ENCODE measurements at places on chromosomes 2 and 18.

GRCh38 chr2:227207573-227207972 is 43.1 kb downstream of the COL4A3 start:
- DNase-seq, result no peak

DNA sequence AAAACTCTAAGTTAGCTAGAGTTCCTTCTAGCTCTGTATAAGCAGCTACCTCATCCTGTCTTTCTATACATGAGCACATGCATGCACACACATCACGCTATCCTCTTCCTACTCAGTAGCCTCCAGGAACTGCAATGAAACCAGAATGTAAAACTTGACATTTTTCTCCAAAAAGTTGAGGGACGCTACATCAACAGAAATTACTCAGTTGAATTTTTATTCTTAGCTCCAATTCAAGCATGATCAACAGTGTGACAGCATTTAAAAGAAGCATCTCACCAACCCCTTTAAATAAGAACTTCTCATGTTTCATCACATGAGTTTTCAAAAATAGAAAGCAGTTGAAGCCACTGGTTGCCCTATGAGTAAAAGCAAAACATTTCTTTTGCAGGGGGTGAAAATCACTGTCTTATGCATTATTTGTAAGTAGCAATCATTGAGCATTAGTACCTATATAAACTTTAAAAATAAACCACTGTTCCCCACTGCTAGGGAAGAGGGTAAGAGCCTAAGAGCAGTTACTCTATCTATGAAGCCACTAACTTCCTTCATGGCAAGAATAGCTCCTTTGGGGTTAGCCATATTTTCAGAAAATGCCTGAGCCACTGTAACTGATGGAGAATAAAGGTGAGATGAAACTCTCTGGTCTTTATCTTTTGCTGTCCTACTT is 77.9 kb upstream of the ARL5A start:
- no peak for DNase-seq

- DNase-seq, result no peak
Observed at GRCh38 chr18:2573408-2573807, 2.1 kb downstream of the NDC80 start.

DNA sequence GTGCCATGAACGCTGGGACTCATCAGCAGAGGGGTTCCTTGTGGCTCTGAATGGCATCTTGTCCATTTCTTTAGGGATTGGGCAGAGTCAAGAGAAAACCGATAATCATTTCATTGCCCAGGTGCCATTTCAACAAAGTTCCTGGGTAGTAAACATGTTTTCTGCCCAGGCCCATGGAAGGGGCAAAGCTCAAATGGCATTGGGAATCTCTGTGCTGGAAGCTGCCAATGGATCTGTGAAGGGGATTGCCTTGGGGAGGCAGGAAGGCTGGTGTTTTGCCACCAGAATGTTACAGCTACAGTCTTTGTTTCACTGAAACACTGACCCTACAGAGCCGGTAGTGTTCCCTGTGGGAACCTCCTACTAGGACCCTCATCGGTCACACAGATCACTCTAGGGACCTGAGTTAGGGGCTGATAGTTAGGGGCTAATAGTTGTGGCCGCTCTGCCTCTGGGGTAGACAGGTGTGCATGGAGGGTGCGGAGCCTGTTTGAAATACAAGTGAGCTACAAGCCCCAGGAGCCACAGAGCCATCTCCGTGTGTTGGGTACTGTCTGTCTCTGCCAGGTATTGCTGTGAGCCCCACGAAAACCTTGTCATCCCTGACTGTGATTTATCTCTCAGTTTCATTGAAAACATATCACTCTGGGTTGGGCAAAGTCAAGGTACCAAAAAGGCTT is 224.4 kb upstream of the COPS8 start:
- DNase-seq, result no peak

- DNase-seq, result no peak
Observed at GRCh38 chr2:11267931-11268330, 76.5 kb downstream of the ROCK2 start.

DNA sequence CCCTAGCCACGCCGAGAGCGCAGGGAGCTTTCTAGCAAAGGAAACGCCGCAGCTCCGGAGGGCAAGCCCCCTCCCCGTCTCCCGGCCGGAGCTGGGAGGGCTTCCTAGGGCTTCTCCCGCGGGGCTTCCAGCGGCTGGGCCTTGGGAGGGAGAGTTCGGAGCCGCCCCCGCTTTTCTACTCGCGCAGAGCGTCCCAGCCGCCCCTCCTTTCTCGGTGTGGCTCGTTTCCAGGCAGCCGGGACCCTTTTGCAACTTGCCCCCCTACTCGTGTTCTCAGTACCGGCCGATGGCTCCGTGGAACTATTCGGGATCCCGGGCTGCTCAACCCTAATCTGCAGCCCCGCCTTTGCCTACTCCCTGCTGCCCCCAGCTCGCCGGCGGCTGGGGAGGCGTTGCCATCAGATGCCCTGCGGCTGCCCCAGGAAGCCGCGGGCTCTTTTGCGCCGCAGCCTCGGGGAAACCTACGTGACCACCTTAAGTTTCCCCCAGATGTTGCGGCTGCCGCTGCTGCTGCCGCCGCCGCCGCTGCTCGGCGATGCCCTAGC is 1.5 kb upstream of the NR4A2 start:
- peak; percentile 73 for DNase-seq

DNA sequence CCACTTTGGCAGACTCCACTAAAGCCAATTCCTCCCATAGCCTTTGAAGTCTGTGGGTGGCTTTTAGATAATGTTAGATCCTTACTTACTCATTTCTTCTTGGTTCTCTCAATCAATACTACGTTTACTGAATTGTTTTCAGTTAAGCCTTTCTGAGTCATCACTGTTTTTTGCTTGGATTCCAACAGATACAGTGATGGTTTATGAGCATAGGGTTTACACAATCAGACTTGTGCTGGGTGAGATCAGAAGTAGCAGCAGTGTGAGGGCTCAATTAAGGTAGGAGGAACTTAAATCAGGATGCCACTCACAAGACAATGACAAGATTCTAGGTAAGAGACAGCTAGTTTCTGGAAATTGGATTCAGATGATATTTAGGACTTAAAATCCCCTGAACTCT is 297.7 kb upstream of the DOK6 start:
- no peak for DNase-seq

DNA sequence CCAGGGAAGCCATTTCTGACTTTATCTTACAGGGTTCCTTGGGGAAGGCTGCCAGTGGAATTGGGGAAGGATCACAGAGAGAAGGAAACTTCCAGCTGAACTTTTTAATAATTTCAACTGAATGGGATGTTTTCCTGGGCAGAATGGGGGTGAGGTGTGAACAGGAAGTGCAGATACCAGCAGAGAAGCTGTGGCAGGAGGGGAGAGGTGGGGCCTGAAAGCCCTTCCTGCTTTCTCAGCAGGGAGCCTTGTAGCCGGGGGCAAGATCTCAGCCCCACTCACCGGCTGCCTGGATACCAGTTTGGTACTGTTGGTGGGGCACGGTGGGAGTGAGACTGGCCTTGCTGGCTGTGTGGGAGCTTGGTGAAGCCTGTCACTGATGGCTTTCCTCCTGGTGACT is 170.5 kb downstream of the ZBTB7C start:
- no peak for DNase-seq

- no peak for DNase-seq
Observed at GRCh38 chr2:170895023-170895757, 33.9 kb upstream of the GORASP2 start.

GRCh38 chr2:143475041-143475776 is 346.0 kb downstream of the ARHGAP15 start:
- DNase-seq, result no peak

DNA sequence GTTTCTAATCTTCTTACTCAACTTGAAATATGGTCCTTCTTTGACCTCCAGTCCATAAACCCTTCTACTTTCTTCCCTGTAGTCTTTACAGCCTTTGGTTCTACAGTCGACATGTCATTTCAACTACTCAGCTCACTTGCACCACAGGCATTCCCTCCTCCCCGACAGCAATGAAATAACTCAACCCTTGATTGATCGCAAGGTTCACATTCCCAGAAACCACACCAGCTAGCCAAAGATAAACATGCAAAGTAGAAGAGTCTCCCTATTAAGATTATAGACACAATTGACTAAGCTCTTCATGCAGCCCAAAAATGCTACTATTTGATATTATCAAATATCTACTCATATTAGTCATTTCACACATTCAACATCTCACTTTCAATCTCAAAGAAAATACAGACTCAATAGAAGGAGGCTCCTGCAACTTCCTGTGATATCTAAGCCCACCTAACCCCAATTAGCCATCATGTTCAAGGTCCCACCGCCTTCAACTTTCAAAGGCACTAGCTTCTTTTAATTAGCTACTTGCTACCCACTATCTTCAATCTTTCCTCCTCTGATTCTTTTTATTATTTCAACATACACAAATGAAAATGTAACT is 50.8 kb downstream of the RTTN start:
- DNase-seq, result no peak

DNA sequence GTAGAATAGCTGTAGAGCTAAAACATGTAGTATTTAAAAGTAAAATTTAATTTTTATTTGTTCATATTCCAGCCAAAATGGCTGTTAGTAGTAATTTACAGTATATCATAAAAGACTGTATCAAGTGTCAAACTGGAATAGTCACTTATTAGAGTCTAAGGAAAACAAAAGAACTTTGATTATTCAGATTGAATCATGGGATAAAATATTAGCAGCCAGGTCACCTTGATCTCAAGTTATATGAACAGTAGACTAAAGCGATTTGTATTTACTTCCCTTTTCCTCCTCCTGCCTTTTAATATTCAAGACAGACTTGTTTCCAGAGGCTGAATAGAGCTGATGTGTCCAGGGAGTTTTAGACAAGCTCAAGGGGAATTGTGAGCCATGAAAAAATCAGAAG is 54.4 kb downstream of the PMAIP1 start:
- DNase-seq, result no peak

GRCh38 chr18:52451256-52451655 is 111.3 kb downstream of the DCC start:
- no peak for DNase-seq

DNA sequence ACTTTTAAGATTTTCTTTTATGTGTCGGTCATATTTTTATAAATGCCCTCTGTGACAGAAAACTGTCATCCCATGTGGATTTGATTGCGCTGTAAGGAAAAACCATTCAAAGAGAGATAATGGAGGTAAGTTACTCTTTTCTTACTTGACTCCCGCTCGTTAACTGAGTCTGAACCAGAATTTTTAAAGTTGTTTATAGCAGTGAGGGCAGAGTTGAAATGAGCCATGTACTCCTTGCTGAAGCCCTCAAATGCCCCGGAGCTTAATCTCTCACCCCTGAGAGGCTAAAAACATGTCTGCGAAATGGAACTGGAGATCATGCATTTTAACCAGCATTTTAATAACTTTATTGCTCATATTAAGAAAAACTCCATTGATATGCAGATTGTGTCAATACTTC is 320.0 kb upstream of the SOX11 start:
- DNase-seq, result no peak

DNA sequence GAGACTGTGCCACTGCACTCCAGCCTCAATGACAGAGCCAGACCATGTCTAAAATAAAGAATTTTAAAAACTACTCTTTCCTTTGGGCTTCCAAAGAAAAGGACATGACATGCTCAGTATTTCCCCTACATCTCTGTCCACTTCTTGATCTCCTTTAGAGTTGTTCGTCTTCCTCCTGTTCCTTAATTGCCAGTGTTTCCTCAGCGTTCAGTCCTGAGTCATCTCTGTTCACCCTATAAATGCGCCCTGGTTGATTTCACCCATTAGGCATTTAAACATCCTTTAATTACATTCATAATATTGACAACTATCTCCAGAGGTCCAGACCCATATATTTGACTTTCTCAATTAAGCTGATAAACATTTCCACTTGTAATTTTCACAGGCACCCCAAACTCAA is 64.0 kb downstream of the AAK1 start:
- no peak for DNase-seq

- DNase-seq, result peak; percentile 36
Observed at GRCh38 chr2:230721712-230722111, 9.1 kb downstream of the CAB39 start.

GRCh38 chr18:66457245-66457644 is 146.6 kb downstream of the CDH19 start:
- DNase-seq, result no peak

- DNase-seq, result no peak
Observed at GRCh38 chr2:241894056-241894641, 24.6 kb downstream of the RTP5 start.

- DNase-seq, result no peak
Observed at GRCh38 chr2:44789971-44790721, 151.4 kb upstream of the SIX3 start.

DNA sequence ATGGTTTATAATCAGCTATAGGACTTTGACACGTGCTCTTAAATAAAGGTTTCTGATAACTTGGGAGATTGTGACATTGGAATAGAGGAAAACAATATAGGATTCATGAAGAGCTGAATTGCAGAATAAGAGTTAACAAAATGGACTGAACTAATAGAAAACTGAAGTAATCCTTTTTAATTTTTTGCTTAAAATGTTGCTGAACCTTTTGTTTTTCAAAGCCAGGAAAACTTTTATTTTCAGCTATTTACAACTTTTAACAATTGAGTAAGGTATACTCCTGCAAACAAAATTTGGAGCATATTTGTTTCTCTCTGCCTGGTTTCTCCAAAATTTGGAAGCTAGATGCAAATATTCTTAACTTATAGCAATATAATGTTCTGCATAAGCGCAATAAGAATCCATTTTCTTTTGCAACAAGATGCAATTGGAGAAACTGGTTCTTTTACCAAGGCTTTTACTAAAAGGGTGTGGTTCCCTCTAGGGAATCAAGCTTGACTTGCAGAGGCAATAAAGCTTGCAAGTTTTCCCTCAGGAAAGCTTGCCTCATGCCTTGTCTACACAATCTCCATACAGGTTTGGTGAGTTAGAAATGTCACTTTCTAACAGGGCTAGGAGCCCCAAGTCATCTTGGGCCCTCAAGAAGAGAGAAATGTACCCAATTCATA is 10.3 kb upstream of the PDK1 start:
- no peak for DNase-seq

DNA sequence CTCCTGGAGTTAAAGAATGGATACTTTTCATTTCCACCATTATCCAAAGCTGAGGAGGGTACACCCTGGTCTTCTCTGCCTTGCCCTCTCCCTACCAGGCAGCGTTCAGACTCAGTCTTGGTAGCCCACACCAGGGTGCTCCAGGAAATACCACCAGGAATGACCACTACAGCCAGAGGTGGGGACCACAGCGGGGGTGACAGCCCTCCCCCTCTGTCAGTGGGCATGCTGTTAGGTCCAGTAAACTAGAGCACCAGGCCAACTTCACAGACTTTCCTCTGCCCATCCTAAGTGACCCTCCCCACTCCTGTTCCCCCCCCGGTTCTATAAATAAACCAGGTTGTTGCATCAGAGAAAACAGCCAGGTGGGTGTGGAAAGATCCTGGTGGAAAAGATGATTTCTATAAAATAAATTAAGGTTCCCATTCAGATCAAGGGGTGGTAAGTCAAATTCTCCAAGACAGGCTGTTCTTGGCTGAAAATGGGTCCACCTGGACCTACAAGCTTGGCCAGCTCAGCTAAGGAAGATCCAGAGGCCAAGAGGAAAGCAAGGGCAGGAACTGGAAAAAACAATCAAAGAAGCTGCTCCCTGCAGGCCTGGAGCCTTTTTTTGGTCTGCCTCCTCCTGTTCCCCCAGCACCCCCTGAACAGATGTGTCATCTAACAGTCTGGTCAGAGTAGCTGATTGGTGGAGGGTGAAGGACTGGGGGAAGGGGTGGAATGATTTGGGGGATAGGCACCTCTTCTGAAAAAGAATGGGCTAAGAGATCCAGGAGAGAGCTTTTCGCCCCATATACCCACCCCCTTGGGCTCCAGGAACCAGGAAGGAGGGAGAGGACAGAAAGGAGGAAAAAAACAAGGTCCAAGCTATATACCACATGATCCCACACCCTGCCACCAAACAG is 2.3 kb downstream of the RAB11FIP5 start:
- no peak for DNase-seq

- no peak for DNase-seq
Observed at GRCh38 chr2:443741-444140, 155.8 kb upstream of the ALKAL2 start.

- DNase-seq, result no peak
Observed at GRCh38 chr2:38439863-38440262, 62.8 kb upstream of the ATL2 start.

Measured in CD4-positive, alpha-beta T cell treated with Interleukin-15 for 4 hours (primary cell).